Stimulated activated CD4-positive, alpha-beta T cell treated with anti-CD3 and anti-CD28 coated beads, TNF-alpha, amount 100 ng/mL, for 1 hour (primary cell): ENCODE measurements at places on chromosomes 12 and 14.

DNA sequence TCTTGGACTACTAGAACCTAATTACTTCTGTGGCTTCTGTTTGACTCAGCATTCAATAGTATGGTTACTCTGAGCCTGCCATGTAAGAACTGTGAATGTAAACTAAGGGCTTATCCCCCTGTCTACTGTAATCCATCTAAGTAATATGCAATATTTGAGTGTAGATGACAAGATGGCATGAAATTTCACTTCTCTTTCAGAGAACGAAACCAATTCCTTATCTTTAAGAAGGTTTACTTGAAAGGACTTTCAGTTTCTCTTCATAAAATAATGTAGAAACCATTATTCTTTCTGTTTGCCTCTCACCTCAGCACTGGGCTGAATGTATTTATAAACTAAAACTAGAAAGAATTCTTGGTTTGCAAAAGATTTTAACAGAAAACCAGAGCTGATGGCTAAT lies 60.4 kb upstream of the ARID2 start:
- no peak for DNase-seq

- no peak for DNase-seq
Observed at GRCh38 chr14:50964683-50965390, 20.6 kb upstream of the PYGL start.

DNA sequence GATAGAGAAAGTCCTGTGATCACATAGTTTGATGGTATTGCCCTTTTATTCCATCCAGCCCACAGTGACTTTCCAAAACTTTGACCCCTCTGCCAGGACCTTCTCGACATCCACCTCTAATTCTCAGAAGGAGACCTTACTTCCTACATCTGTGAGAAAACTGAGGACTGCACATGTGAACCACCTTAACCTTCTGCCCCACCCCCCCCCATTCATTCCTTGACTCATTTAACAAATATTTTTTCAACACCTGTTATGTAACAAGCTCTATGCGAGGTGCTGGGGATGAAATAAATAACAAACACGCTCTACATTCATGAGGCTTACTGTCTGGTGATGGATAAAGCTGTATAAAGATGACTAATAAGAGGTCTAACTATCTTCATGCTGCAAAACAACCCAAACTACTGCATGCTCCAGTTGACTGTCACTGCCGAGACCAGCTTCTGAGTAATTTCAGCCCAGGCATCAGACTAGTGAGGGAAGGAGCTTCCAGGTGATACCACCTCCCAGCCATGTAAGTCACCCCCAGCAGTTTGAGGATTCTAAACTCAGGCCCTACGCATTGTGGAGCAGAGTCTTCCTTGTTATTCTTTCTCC lies 1.9 kb upstream of the HAL start:
- DNase-seq = no peak

DNA sequence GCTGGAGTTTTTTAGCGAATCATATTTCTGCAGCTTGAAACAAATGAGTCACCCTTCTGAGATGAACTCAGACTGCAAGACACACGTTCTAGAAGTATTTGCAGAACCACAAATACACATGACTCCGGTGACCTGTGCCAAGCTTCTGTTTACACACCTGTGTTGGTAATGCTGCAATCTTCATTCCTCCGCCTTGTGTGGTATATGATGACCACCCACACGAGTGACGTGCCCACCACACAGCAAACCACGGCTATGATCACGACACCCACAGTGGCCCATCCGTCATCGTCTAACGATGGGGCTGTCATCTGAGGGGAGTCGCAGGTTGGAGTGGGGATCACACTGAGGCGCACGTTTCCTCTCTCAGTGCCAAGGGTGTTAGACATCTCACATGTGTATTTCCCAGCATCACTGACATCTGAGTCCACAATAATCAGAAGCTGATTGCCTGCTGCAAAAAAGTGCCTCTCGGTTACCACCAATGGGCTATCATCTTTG lies 43.0 kb downstream of the LRIG3 start:
- DNase-seq = no peak

DNA sequence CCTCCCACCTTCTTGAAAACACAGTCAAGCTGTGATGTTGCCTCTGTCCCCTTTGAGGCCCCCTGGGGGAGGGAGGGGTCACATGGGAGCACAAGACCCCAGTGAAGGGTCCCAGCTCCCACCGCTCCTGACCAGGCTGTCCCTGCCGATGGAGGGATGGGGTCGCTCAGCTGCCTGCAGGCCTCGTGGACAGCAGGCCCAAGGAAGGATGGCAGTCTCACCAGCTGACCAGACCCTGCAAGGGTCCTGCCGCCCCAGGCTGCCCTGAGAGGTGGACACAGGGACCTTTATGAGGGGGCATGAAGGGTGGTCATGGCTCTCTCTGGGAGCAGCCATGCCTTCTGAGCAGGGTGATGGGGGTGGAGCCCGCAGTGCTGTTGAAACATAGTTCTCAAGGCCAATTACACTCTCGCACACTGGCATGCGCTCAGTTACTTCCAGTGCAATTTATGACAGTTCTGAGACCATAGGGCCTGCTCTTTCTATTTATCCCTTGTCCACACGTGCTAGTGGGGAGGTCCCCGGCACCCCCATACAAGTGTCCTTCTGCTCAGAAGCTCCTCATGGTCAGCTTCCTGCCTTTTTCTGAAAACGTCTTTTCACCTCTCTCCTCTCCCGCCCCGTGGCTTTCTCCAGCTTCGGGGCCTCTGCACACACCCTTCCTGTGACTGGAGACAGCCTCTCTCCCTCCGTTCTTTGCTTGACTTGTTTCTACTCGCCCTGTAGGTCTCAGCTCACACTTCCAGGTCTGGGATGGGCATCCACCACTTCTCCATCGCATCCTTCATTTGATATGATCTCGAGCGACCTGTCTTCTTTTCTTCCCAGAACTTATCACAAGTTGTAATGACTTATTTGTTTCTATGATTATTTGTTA lies 313.1 kb downstream of the ADGRD1 start:
- no peak for DNase-seq

GRCh38 chr14:55446833-55447232 lies 6.4 kb upstream of the TBPL2 start:
- DNase-seq = no peak

GRCh38 chr12:3336606-3337311 lies 154.2 kb upstream of the PRMT8 start:
- no peak for DNase-seq

GRCh38 chr14:50928002-50928635 lies 16.2 kb downstream of the PYGL start:
- DNase-seq = no peak

DNA sequence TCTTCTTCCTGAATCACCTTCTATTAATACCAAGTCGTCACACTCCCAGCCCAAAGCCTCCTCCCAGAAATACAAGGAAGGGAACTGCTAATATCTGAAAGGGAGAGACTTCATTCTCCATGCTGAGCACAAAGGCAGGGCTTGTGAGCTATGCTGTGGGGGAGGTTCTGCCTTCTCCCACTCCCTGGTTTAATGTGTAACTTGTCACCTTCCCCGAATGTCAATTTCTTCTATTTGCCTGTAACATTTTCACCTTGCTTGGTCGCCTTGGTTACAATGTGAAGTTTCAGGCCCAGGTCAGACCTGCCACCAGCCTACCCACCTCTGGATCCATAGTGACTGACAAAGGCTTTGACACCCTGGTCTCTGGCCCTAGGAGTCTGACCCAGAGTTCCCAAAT lies 82.0 kb upstream of the ESRRB start:
- no peak for DNase-seq

DNA sequence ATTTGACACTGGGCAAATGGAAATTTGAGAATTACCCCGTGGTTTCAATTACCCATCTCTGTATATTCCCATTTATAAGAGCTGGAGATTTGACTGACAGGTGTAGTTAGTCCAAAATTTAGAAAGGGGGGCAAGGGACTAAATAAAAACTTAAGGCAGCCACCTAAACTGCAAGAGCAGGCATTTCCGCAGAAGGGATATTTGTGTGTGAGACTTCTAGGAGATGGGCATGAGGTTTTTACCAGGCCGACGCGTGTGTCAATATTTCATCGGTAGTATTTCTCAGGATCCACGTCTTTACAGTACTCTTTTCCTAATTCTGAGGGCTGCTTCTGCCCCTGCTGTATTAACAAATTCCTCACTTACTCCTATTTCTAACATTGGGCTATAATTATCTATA lies 1.4 kb downstream of the FAR2 start:
- no peak for DNase-seq

GRCh38 chr12:39883411-39883810 lies 222.5 kb downstream of the SLC2A13 start:
- DNase-seq = no peak

DNA sequence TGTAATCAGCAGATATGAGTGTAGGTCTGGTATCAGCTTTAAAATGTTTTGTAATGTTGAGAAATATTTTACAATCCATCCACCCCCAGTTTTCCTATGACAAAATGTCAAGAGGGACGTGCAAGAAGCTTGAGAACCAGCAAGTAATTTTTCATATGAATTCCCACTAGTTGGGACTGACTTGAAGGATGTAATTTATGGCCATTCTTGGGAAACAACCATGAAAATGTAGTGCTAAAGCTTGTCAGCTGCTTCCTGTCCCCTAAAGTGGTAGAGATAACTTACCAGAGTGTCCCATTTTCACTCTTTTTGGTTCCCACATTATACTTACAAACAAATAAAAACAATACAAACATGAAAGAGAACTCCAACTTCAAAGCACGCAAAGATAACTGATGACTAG lies 63.9 kb downstream of the RERG start:
- DNase-seq = no peak

DNA sequence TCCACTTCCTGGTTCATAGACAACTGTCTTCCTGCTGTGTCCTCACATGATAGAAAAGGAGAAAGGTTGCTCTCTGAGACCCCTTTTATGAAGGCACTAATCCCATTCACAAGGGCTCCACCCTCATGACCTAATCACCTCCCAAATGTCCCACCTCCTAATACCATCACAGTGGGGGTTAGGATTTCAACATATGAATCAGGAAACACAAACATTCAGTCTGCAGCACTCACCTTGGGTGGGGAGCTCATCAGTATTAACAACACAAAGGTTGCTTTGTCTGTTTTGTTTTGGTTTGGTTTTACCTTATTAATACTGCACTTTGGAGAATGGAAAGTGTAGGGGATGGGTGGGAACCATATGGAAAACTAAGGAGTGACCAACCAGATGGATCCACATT lies 10.5 kb upstream of the SMCO2 start:
- DNase-seq = no peak

- DNase-seq = no peak
Observed at GRCh38 chr14:104392396-104393198, 187.0 kb upstream of the C14orf180 start.

GRCh38 chr14:77559381-77559780 lies 57.1 kb downstream of the SPTLC2 start:
- DNase-seq = no peak

DNA sequence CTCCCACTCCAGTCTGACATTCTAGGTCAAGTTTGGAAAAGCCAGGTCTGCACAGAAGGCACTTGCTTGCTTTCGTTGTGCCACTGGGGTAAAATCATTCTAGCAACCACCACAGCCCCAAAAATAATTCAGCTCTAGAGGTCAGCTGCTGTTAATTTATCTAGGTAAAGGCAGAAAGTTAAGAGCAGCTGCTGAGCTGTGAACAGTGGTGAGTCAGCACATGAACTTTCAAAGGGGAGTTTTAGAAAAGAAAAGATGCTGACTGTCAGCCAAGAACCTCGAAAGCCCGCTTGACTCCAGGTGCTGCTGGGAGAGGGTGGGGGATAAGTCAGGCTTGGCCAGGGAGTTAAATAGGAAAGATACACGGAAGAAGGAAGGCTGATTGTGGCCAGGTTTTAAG lies 12.7 kb downstream of the CCDC197 start:
- no peak for DNase-seq

GRCh38 chr12:6987956-6988553 lies 17.3 kb downstream of the EMG1 start:
- no peak for DNase-seq

GRCh38 chr12:110115675-110116074 lies 8.5 kb upstream of the IFT81 start:
- no peak for DNase-seq

DNA sequence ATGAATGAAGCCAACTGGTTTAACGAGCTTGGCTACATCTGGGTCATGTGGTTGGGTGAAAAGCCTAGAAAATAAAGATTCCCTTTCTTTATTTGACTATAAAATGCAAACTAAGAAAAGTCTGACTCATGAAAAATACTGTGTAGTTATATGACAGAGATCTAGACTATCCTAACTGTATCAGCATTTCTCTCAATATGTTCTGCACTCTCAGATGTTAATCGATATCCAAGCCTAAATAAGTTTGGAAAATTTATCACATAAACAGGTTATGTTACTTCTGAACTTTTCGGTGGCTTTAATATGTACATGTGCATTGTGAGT lies 133.1 kb downstream of the DAAM1 start:
- DNase-seq = no peak

DNA sequence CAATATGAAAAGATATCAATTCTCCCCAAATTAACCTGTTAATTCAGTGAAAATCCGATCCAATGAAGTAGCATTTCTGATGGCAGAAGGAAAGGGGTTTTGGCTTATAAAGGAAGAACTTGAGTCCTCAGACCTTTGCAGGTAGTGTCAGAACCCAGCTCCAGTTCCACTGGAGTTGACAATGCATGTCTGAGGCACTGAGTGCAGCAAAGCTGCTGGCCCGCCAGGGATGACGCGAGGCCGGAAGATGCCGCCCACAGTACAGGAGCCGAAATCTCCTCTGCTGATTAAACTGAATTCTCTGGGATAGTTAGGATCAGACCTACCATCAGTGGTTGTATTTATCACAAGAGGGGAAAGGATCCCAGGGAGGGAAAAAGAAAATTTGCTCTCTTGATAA lies 220.7 kb downstream of the MSRB3 start:
- no peak for DNase-seq

DNA sequence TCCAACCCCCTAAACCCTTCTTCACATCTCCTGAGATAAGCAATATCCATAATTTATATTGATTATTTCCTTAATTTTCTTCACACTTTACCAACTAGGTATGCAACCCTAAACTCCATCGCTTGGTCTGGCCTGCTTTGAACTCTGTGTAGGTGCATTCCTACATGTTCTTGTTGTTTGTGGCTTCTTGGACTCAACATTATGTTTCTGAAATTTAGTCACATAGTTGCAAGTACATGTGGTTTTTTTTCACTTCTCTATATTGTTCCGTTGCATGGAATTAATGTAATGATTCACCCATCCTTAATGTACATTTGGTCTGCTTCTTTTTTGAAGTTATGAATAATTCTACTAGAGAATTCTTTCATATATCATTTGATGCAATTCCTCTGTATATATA lies 1.6 kb upstream of the TAS2R30 start:
- DNase-seq = no peak

- DNase-seq = no peak
Observed at GRCh38 chr14:88463318-88463717, 77.9 kb downstream of the SPATA7 start.

DNA sequence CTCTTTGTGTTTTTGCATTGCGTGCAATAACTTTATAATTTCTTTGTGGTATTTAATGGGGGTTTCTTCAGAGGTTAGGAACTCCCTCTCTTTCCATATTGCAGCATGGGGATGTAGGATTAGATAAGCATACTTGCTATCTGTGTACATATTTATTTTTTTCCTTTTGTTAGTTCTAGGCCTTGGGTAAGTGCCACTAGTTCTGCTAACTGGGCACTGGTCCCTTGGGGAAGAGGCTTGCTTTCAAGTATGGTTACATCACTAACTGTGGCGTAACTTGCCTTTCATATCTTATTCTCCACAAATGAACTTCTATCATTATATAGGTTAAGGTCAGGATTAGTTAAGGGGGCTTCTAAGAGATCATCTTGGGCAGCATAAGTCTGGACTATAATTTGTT lies 31.5 kb upstream of the SLCO1B3 start:
- DNase-seq = no peak

GRCh38 chr14:33678005-33678404 lies 272.9 kb downstream of the EGLN3 start:
- no peak for DNase-seq
